ENCODE measurements at places on chromosomes 4 and X.

DNA sequence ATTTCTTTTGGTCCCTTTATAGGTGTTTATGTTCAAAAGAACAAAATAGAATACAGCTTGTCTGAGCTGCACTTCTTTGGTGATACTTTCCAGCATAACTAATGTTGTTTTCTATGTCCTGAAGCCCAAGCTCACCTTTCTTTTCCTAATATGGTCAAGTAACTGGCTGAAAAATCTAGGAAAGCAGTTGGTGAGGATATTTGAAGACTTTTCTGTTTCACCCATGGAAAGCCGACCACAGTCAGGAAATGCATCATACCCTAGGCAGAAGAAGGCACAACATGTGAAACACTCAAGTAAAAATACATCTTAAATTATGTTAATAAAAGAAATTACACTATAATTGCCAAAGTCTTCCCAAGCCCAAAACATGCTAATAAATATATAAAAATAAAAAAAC, 337.0 kb downstream of the PDGFC start:
- DNase-seq: peak; percentile 58

DNA sequence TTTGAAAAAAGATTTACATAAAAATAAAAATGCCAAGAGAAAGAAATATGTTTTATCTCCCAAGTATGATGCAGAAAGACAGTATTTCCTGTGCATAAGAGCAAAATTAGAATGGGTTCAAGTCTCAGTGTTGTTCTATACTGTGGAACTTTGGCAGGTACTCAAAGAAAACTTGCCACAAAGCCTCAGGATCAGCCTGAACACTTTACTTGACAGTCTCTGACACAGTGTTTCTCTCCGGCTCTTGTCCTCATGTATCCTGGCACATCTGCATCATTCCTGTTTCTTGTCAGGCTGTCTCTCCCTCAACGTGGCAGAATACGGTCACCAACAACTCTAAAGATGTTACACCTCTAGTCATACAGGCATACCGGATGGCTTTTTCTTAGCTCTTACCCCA, 273.7 kb downstream of the ARHGAP24 start:
- DNase-seq: peak; percentile 68

DNA sequence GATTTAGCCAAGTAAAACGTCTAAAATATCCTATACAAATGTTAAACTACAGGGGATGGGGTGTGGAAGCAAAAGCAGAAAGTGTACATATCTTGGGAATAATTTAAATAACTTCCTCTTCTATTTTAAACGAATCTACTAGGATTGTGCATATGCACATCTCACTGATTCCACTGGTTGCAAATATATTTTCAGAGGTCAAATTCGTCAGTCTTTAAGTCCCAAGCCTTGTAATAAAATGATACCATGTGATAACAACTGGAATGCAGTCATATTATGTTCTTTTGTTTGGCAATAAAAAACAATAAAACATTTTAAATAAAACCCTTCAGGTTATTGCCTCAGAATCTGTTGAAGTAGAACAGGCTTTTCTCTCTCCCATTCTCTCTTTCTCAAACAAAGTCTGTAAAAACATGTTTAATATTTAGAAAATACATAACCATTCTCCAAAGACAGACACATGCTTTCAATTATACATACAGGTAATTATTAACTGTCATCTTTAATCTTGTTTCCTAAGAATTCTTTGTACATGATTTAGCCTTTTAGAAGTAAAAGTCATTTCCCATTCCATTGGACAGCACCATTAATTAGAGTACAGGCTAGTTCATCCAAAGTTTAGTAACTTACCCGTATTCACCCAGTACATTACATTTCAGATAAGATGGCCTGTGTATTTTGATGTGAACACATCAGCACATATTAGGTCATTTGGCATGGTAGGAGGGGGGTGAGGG, 421.1 kb downstream of the PCDH7 start:
- DNase-seq: no peak

DNA sequence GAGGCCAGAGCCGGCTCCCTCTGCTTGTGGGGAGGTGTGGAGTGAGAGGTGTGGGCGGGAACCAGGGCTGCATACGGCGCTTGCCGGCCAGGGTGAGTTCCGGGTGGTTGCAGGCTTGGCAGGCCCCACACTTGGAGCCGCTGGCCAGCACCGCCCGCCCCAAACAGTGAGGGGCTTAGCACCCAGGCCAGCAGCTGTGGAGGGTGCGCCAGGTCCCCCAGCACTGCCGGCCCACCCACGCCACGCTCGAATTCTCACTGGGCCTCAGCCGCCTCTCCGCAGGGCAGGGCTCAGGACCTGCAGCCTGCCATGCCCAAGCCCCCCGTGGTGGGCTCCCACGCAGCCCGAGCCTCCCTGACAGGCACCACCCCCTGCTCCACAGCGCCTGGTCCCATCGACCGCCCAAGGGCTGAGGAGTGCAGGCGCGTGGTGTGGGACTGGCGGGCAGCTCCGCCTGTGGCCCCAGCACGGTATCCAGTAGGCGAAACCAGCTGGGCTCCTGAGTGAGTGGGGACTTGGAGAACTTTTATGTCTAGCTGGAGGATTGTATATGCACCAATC, 275.3 kb downstream of the RAPGEF2 start:
- DNase-seq: no peak

DNA sequence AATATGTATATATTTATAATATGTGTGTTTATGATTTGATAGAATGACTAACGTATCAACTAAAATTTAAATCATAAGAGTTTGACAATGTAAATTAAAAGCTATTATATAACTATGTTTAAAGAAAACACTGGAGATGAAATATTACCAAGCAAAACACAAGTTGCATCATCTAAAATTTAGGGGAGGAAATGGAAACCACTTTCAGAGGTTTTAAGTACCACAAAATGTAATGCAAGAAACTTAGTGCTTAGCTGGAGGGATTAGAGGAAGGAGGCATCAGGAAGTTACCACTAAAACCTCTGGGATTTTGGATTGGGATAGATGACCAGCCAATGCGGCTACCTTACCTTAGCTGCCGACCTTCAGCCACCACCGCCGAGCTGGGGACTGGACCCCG, 1192.1 kb upstream of the PRKX start:
- DNase-seq: no peak

GRCh38 chr4:4386736-4387392, at the start of gene NSG1:
Gene NSG1, plus strand, starts transcription at chr4:4387102. Its CDS starts 528 bp downstream, at chr4:4387630.
- peak; percentile 58 for DNase-seq

- DNase-seq: no peak
Observed at GRCh38 chrX:129737916-129738315, 863 bp upstream of the XPNPEP2 start.

GRCh38 chr4:70651864-70652506, 14.3 kb downstream of the JCHAIN start:
- peak; percentile 64 for DNase-seq

GRCh38 chr4:1296324-1297022, 6.8 kb downstream of the MAEA start:
- DNase-seq: no peak

- DNase-seq: no peak
Observed at GRCh38 chr4:118335324-118335723, 17.5 kb downstream of the PRSS12 start.

- DNase-seq: no peak
Observed at GRCh38 chr4:56330691-56331090, 56.6 kb downstream of the AASDH start.

- DNase-seq: no peak
Observed at GRCh38 chr4:152996111-152996571, 60.0 kb downstream of the FHDC1 start.

- DNase-seq: no peak
Observed at GRCh38 chr4:12071316-12071715, 642.6 kb upstream of the HS3ST1 start.

- DNase-seq: peak; percentile 72
Observed at GRCh38 chrX:155028877-155029291, 2.2 kb downstream of the FUNDC2 start.

DNA sequence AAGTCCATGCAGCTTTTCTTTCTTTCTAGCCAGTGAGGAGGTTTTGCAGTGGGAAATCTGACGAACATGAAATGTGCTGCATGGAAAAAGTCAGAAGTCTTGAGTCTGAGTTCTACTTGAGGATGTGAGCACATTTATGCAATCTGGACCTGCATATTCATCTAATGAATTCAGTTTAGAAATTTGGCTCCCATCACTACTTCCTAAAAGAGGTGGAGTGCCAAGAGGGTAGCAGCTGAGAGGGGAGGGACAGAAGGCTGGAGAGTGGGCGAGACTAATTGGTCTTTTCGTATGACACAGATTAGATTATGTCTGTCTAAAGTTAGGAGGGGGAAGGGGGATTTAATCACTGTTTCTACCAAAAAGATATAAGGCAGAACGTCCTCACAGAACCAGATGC, 535.9 kb downstream of the IQCM start:
- no peak for DNase-seq

- DNase-seq: no peak
Observed at GRCh38 chr4:82528074-82528473, 33.7 kb downstream of the TMEM150C start.

- DNase-seq: no peak
Observed at GRCh38 chrX:23952984-23953907, 45.4 kb downstream of the CXorf58 start.

DNA sequence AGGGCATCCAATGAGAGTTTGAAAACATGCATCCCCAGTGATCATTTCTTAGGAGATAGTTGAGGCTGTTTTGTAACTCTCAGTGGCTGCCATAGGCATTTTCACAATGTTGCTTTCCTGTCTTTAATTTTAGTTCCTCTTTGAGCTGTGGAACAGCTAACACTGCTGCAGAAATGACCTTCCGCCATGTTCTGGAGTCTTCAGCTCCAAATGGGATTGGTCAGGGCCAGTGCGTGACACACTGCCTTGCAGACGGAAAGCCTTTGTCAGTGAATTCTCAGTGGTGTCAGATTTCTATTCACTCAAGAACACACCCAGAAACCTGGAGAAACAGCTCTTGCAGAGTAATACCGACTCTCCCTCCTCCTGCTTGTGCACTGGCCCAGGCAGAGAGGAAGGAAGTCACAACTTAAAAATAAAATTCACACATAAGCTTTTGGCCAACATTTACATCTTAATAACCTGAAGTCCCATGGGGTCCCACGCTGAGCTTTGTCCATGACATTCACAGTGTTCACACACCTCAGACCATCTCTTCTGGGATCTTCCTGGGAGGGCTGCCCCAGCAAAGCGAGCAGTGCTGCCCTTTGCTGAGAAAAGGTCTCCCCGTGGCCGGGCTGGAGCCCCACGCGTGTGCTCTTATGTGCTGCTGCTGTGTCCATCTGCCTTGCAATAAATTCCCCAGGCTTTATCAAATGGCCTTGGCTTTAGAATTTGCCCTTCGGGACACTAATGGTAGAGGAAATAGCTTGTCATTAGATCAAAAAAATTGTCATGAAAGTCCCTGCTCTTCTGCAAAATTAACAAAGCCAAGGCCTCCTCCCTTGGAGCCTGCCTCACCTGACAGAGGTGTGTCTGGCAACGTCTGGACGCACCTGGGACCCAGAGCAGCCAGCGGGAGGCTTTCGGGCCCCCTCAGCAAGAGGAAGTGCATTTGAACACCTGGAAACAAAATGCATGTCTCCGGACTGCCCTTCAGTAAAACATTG, 126.8 kb downstream of the IRF2 start:
- peak; percentile 52 for DNase-seq

GRCh38 chrX:68895341-68895755, 66.5 kb downstream of the EFNB1 start:
- peak; percentile 55 for DNase-seq

- no peak for DNase-seq
Observed at GRCh38 chr4:155624478-155624877, 42.2 kb upstream of the GUCY1A1 start.

DNA sequence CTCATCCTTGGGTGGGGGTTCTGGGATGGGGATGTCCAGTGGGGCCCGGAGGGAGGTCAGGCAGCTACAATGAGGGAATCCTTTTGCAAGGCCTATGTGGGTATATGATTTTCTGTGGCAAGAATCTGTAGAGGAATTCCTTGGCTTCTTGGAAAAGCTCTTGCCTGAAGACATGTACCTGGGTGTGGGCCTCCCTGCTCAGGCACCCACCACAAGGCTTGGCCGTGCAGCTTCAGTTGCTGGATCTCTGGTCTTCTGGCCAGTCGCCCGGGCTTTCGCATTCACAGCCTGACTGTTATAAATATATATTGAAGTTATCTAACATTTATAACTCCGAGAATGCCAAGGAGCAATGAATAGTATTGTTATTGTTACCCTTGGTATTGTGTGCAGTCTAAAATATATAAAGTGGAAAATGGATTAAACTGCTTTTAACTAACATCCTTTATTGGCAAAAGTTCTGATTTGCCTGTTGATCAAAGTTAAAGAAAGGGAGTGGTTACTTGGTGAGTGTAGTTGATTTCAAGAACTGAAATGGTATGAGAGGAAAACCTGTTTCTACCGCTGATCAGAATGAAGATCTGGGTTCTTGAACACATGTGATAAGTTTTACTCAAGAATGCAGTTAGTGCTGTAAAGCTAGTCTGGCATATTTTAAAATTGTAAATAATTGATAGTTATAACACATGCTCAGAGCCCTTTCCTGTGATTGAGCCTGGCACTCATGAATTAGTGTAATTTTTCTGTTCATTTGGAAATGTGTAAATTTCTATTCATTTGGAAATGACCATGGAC, 36.0 kb downstream of the PTTG2 start:
- DNase-seq: no peak

DNA sequence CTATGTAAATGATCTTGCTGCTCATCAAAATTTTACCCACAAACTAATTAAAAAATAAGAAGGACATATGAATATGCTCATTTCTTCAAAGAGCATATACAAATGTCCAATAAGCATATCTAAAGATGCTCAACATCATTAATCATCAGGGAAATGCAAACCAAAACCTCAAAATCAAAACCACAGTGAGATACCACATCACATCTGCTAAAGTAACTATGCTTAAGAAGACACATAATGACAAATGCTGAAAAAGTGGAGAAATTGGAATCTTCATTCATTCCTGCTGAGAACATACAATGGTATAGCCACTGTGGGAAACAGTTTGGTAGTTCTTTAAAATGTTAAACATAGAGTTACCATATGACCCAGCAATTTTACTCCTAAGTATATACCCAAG, 81.9 kb downstream of the AFF2 start:
- no peak for DNase-seq

- DNase-seq: no peak
Observed at GRCh38 chr4:108361446-108361820, 192.7 kb upstream of the LEF1 start.

DNA sequence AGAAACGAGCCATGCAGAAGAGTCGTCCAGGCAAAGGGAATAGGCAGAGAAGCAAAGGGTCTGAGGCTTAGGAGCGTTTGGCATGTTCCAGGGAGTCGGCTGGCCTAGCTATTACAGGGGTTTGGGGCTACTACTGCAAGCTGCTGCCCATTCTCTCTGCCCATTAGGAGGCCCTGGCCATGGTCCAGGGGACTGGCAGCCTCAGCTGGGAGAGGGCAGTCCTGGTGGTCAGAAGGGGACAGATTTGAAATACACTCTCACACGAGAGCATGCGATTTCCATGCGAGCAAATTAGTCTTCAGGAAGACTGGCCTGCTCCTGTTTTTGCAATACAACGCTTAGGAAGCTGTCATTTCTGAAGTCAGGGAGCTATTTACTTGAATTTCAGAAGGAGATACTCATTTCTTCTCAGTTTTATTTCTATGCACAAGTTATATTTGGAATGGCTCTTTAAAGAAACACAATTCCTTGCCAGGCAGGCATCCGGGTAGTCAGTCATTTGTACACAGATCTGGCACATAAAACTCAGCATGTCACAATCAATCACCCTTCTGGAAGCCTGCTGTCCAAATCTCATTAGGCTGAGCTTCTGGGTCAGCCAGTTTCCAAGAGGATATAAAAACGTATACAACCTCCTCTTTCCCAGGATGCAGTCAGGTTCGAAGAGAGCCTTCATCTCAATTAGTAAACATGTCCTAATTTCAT, 27.0 kb downstream of the PROM1 start:
- no peak for DNase-seq

- no peak for DNase-seq
Observed at GRCh38 chr4:145195167-145195952, 15.0 kb upstream of the OTUD4 start.

- no peak for DNase-seq
Observed at GRCh38 chr4:52408471-52408870, 250.6 kb downstream of the USP46 start.

Data from fibroblast of pulmonary artery (primary cell).